ENCODE measurements at places on chromosomes 12 and 14.

- no peak for DNase-seq
Measured at GRCh38 chr12:128268379-128268995, 1.5 kb downstream of the TMEM132C start.

DNA sequence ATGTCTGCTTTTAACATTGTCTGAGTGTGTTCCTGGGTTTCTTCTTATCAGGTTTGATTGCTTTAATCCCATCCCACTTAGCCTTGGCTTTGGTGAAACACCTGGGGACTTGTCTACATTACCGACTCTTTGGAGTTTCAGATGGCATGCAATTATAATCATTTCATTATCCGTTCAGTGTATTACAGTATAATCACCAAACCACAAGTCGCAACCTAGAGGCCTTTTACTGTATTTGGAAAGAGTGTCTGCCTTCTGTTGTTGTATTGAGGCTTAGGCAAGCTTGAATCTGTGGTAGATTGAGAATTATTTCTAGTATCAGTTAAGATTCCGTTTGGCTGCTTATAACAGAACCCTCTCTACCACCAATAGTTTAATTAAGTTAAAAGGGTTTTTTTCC is 103.9 kb downstream of the TGFB3 start:
- no peak for DNase-seq

DNA sequence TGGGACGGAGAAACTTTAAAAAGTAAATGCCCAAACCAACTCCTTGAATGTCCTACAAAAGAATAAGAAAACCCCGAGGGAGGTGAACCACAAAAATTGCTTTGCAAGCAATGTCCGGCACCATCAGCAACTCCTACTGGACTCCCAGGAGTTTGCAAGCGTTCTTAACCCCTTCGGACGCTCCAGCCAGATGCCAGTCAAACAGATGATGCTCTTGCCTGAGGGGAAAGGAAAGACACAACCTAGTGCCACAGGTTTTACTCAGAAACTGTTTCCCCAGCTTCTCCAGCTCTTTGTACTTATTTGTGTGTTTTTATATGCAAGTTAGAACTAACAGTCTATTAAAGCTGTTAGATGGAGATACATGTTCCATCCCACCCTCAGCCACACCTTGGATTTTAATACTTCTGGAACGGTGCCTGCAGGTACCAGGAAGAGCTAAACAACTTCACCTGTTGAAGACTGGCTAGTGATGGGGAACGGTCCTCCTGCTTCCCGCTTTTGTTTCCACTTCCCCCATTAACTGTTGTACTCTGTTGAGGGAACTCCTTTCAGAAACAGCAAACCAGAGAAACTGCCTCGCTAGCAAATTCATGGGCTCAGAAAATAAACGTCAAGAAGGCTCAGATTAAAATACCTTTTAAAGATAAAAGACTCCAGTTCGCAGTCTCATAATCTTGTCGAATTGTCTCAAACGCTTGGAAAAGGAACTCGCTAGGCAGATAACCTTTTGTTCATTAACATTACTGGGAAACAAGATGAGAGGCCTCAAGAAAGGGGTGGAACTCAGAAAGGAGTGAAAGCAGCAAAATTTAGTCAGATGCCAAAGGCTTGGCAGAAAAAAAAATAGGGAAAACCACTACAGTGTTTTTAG is 1.1 kb upstream of the FERMT2 start:
- no peak for DNase-seq

- no peak for DNase-seq
Measured at GRCh38 chr12:118058881-118059280, 2.1 kb downstream of the WSB2 start.

DNA sequence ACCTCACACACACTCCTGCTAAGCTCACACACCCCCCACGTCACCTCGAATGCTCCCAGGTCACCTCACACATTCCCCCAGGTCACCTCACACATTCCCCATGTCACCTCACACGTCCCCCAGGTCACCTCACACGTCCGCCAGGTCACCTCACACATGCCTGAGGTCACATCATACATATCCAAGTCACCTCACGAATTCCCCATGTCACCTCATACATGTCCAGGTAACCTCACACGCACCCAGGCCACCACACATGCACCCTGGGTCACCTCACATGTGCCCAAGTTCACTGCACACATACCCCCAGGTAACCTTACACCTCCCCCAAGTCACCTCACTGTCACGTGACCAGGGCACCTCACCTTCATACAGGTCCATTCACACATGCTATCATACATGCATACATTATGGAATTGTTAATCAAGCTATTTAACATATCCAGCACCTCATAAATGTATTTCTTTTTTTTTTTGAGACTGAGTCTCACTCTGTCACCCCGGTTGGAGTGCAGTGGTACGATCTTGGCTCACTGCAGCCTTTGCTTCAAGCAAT is 640.3 kb downstream of the TMEM121 start:
- DNase-seq = no peak

GRCh38 chr12:57230381-57231155 is 1.1 kb downstream of the SHMT2 start:
- DNase-seq = no peak

DNA sequence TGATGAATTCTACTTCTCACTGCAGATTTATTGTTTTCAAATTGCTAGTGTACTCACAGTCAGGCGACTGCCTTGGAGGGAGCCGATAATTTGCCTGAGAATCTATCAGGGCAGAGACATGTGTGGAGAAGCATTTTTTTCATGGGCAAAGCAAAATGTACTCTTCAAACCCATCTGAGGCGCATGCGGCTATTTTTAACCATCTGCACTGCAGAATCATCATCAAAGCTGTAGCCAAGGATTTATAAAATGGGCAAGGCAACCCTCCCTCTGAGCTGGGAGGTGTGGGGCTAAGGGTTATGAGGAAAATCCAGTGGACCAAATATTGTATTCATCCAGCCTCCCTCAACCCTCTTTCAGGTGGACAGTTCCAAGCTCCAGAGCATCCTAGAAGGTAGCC is 37.7 kb downstream of the BEST3 start:
- no peak for DNase-seq

- DNase-seq = no peak
Measured at GRCh38 chr12:997505-997904, 6.5 kb downstream of the ERC1 start.

- DNase-seq = peak; percentile 32
Measured at GRCh38 chr12:98456576-98457573, 58.5 kb upstream of the TMPO start.

- peak; percentile 9 for DNase-seq
Measured at GRCh38 chr14:101001311-101002069, 98.0 kb upstream of the RTL1 start.

- peak; percentile 80 for DNase-seq
Measured at GRCh38 chr14:24171422-24172260, at the start of gene REC8. Gene REC8 (plus strand): TSS chr14:24172080. CDS start chr14:24172553, 473 bp downstream.

DNA sequence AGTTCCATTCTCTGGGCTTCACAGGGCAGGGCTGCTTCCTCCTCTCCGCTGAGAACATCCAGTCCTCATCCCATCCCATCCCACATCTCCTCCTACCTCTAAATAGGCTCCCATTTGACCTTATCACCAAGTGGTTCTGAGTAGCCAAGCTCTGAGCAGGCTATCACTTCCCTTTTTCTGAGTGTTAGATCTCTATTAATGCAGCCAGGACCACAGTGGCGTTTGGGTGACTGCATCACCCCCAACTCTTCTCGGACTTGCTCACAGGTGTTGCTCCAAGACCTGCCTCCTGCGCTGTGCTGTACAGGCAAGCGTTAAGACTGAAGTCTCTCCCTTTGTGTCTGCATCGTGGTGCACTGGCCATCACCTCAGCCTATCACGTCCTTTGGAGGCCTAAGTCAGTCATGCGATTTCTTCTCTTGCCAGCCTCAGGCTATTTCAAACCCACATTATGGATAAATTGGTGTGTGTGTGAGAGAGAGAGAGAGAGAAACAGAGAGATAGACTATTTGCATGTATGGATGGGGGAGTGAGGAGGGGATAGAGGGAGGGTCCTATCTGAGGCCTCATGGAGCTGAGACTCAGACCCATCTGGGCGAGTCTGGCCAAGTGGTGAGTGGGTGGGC is 12.4 kb upstream of the HHIPL1 start:
- no peak for DNase-seq

GRCh38 chr12:131856366-131857097 is 28.3 kb downstream of the MMP17 start:
- DNase-seq = no peak

DNA sequence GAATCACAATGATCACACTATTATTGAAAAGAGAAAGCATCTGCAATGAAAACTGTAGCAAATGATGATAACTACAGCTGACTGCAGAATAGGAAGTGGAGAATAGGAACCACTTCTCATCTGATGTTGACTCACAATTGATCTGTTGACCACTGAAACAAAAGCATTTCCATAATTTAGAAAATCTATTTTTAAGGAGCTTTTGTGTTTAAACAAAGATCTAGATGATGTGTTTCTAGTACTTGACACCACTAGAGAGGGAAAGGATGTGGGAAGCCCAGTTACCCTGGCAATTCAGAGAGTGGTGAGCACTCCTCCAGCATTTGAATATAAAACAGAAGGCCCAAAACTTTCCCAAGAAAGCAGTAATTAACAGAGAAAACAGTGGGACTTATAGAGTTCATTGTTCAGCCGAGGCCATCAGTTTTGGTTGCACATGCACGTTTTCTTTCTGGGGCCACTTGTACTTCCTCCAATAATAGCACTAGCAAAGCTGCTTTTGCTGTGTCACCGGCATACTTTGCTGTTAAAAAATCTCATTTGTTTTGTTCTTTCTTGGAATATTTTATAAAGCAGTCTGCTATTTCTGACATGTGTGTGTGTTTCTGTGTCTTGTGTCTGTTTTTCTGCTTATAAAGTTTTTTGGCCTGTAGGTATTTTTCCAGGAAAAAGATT is 76.1 kb upstream of the HECTD1 start:
- no peak for DNase-seq

DNA sequence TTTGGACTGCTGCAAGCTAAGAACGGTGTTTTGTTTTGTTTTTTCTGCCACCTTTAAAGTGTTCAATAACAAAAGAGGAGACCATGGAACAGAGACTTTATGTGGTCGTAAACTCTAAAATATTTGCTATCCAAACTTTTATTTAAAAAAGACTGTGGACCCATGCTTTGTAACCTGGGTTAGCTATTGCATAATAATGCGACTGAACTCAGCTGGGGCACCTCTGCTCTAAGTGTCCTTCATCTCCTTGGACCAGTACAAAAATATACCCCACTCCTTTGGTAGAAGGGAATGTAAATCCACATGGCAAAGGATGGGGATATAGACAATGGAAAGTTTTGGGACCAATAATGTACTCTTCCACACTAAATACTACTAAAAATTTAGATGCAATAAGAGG is 65.5 kb downstream of the GPATCH2L start:
- no peak for DNase-seq

DNA sequence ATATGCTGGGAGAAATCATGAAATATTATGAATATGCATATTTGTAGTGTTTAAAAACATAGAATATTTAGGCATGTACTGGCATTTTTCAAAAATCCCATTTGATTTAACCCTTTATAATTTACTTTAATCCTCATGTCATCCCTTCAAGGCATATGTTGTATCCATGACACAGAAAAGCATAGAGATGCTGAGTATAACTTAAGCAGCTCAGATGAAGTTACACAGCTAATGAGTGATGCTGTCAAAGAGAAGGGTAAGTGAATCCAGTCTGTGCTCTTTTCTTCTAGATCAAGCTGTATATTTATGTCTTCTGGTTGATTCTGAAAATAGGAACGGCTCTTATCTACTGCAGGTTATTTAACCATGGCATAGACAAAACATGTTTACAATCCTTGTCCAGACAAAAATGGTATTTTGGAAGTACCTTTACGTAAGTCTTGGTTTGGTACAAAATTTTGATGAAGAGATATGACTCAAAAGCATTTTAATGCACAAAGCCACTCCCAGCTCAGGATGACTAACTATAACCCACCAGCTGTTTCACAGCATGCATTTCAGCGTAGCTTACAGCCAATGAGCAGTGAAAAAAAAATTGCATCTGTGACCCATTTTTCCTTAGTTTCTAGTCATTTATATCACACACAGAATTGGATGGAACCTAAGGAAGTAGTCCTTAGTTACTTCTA is 201.7 kb downstream of the STXBP6 start:
- no peak for DNase-seq

GRCh38 chr14:72898448-72898847 is 4.5 kb upstream of the DPF3 start:
- DNase-seq = no peak

DNA sequence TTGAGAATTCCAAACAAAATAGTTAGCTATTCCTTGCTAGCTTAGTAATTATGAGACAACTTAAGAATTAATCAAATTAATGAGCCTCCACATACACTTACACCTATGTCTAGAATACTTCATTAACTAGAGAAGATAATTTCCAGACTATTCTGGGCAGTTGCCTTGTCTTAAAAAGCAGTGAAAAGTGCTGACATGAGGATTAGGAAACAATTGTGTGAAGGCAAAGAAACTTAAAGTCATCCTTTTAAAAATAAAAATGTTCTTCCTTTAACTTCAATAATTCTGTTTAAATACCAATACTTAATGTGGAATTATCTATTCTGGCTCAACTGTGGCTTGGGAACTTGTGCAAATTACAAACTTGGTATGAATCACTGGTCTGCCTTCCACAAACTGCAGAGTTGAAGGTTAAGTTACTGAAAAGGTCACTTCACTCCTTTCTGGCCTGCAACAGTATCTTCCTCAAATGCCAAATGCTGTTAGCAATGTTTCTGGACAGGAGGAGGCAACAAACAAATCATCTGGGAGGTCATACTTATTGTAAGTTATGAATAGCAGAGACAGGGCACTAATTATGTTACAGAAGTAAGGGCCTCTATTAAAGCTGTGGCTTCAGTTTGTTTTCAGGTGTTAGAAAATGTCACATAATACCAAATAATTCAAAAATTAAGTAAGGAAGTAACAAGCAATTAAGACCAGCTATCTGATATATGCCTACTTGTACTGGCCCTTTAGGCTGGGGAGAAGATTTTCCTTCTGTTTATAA is 19.2 kb downstream of the PPTC7 start:
- no peak for DNase-seq

DNA sequence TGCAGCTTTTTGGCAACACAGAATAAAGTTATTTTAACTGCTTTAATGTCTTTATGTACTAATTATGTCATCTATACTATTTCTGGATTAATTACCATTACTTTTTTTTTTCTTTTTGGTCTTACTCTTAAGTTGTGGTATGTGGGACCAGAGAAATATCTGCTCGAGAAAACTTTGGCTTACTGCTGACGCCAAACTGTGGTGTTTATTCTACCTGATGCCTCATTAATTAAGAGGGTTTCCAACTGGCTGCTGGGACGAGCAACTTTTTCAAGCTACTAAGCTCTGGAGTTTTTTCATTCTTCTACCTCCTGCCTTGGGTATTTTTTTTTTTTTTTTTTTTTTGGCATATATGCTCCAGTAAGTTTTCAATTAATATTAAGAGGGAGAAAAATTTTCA is 1257.5 kb downstream of the FSCB start:
- DNase-seq = no peak

GRCh38 chr12:38538319-38538718 is 221.7 kb downstream of the ALG10B start:
- no peak for DNase-seq

DNA sequence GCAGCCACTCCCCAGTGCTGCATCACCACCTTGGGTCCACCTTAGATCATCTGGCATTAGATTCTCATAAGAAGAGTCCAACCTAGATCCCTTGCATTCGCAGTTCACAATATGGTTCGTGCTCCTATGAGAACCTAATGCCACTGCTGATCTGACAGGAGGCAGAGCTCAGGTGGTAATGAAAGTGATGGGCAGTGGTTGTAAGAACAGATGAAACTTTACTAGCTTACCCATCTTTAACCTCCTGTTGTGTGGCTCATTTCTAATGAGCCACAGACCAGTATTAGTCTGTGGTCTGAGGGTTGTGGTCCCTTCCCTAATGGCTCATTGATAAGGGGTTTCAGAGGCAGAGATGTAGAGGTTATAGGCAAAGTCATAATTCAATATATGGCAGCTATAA is 615.9 kb upstream of the MIS18BP1 start:
- DNase-seq = no peak
